ENCODE measurements at places on chromosomes 11 and 22. TPM values are rescaled to one million over a fixed set of nuclear protein-coding genes. Genes with fewer than 3 reads are reported as not detected.

GPHA2 gene
- polyA plus RNA-seq: not detected

APOL1 gene
- not detected for polyA plus RNA-seq

RTN4RL2 gene
- 0.16 TPM for polyA plus RNA-seq

FAT3 gene
- 10.2 TPM for polyA plus RNA-seq

MAJIN gene
- 3.6 TPM for polyA plus RNA-seq

ROM1 gene
- polyA plus RNA-seq: 0.29 TPM

MRGPRX3 gene
- not detected for polyA plus RNA-seq

TMEM191B gene
- polyA plus RNA-seq: not detected

TRIM48 gene
- not detected for polyA plus RNA-seq

FREY1 gene
- not detected for polyA plus RNA-seq

FGF4 gene
- not detected for polyA plus RNA-seq

THRSP gene
- not detected for polyA plus RNA-seq

RAG2 gene
- 0.98 TPM for polyA plus RNA-seq

DDX6 gene
- polyA plus RNA-seq: 44.8 TPM

ABCC8 gene
- 43.7 TPM for polyA plus RNA-seq

MAPK8IP2 gene
- 5.1 TPM for polyA plus RNA-seq

TRPM5 gene
- polyA plus RNA-seq: not detected

IL18BP gene
- 1.7 TPM for polyA plus RNA-seq

OR5B21 gene
- not detected for polyA plus RNA-seq

SPI1 gene
- not detected for polyA plus RNA-seq

ISX gene
- polyA plus RNA-seq: not detected

MMP1 gene
- polyA plus RNA-seq: not detected

POLD3 gene
- polyA plus RNA-seq: 14.5 TPM

SLC1A2 gene
- 45.5 TPM for polyA plus RNA-seq

CBY1 gene
- polyA plus RNA-seq: 30.7 TPM

SMCO4 gene
- 2.5 TPM for polyA plus RNA-seq

SLC22A25 gene
- not detected for polyA plus RNA-seq
